Melanocyte of skin (primary cell): ENCODE measurements at places on chromosomes 12 and 14. TPM values are rescaled to one million over a fixed set of nuclear protein-coding genes. Genes with fewer than 3 reads are reported as not detected.

Gene C14orf119
- total RNA-seq: 39.6 and 50.5 TPM in 2 replicates

Gene VRTN
- total RNA-seq: not detected in 2 replicates

Gene BCL2L14
- not detected in 2 replicates for total RNA-seq

Gene LRRK2
- total RNA-seq: 20.3 and 32.7 TPM in 2 replicates

Gene MLH3
- 15.3 and 25.9 TPM in 2 replicates for total RNA-seq
